A549 (cell line): ENCODE measurements at places on chromosomes 7 and 10.

DNA sequence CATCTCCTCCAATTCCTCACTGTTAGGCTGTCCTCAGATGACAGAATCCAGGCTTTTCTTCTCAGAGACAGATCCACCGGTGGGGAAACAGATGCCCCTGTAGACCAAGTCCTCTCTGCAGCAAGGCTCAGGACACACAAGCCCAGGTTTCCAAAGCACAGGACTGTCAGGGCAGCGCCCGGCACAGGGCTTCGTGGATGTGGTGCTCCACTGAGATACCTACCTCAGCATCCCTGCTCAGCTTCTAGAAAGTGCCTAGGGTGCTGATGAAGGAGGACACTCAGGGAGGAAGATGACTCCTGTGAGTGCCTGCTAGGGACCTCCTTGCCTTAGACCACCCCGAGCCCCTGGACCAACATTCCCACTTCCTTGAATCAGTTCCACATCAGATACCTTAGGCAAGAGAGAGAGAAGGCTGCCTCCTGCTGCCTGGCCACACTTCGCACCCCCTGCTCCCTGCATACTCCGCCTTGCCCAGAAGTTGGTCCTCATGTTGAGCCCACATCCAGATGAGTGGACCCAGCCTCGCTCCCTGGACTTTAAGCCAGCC, 8.9 kb upstream of the RBP3 start:
- DNase-seq, result no peak

DNA sequence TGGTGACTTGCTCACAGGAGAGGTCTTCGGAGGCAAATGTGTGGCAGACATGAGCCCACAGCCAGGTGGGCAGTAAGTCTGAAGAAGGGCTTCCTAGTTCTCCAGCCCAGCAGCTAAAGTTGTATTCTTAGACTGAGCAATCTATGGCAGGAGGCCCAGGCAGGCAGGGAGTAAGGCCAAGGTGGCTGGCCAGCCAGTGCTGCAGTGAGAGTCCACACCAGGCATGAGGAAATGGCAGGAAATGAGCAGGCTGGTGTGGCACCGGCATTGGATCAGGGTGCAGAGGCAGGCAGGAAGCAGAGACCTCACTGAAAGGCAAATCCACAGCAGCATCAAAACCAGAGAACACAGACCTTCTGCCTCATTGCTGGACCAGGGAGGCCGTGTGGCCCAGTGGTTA, 84.6 kb upstream of the PDE1C start:
- no peak for DNase-seq

GRCh38 chr7:4202954-4203353, 479.1 kb upstream of the FOXK1 start:
- no peak for DNase-seq

GRCh38 chr10:131852176-131852822, 48.5 kb upstream of the PPP2R2D start:
- no peak for DNase-seq

- no peak for DNase-seq
Observed at GRCh38 chr10:114685456-114685855, 27.4 kb upstream of the ABLIM1 start.

DNA sequence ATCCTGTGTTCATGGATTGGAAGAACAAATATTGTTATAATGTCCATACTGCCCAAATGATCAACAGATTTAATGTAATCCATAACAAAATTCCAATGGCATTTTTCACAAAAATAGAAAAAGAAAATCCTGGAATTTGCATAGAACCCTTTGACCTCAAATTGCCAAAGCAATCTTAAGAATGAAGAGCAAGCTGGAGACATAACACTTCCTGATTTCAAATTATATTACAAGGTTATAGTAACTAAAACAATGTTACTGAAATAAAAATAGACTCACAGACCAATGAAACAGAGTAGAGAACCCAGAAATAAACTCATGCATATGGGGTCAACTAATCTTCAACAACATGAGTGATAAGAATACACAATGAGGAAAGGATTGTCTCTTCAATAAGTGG, 302.5 kb downstream of the PHTF2 start:
- DNase-seq, result no peak

DNA sequence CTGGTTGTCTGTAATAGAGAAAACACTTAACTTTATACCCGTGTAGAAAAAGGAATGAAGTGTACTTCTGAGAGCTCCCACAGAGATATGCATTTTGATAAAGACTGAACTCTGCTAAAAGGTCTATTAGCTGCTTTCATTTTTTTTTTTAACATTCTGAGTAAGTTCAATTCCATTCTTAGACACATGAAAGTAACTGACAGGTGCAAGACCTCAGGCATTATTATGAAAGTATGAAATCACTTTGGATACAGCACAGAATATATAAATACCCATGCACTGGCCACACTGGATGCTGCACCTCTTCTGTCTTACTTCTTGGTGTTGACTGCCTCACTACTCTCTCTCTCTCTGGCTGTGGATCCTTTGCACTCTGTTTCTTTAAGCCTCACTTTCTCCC, 46.2 kb downstream of the VWDE start:
- no peak for DNase-seq

DNA sequence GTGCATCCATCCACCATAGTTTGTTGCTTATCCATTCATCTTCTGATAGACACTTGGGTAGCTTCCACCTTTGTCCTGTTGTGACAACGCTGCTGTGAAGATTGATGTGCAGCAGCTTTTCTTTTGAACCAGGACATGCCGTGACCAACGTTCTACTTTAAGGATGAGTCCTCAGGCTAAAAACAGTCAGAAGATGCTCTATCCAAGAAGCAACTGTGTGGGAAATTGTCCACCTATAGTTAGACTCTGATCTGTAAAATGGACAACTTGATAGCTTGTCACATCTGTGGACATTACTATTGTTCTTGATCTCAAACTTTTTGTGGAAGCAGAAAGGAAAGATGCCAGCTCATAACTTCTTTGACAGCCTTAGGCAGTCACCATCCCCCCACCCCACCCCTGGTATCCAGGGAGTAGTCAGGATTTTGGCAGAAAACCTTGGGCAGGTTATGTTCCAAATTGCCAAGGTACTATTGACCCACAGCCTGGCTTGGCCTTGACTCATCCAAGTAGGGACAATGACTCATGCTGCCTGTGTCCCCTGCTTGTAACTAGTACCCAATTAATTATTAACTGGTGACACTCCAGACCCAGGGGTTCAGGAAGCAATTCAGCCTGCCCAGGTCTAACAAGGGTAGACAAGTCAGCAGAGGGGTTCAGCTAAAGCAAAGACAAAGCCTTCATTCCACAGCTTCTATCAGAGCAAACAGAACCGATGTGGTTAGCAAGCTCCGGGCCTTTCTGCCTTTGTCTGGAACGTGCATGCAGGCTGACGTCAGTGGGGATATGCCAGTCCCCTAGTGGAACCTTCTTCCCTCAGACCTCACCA, 99.6 kb upstream of the ANLN start:
- DNase-seq, result peak; percentile 94

GRCh38 chr10:29434111-29434510, 145.2 kb downstream of the LYZL1 start:
- DNase-seq, result no peak

GRCh38 chr10:13865758-13866491, 279.2 kb downstream of the PRPF18 start:
- DNase-seq, result peak; percentile 76

GRCh38 chr7:48933549-48934085, 9.3 kb downstream of the CDC14C start:
- no peak for DNase-seq

GRCh38 chr7:32957326-32958045, at the start of gene FKBP9:
Gene FKBP9 (plus strand): TSS chr7:32957440. CDS start chr7:32957574, 134 bp downstream.
- DNase-seq, result peak; percentile 96

DNA sequence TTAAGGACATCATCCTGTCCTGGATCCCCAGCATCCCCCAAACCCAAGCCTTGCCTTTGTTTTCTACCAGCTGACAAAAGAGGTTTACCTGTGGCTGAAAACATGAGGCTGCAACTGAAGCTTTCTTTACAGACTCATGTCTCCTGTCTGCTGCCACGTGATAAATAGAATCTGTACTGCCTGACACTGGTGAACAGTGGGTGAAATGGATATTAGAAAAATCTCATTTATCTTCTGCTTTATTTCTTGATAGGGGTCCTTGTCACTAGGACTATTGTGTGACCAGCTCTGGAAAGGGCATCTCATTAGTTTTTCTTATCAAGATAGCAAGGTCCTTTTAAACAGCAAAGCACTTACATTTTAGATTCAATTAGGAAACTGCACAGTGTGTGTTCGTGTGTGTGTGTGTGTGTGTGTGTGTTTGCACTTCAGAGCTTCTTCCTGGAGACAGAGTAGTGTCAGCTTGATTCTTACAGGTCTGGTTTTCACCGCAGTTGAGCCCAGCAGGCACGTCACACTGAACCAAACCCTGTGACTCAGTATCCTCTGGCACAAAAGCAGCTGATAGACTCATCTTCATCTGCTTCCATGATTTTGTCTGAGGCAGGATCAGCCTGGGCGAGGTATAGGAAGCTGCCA, 373.5 kb upstream of the CELF2 start:
- no peak for DNase-seq

DNA sequence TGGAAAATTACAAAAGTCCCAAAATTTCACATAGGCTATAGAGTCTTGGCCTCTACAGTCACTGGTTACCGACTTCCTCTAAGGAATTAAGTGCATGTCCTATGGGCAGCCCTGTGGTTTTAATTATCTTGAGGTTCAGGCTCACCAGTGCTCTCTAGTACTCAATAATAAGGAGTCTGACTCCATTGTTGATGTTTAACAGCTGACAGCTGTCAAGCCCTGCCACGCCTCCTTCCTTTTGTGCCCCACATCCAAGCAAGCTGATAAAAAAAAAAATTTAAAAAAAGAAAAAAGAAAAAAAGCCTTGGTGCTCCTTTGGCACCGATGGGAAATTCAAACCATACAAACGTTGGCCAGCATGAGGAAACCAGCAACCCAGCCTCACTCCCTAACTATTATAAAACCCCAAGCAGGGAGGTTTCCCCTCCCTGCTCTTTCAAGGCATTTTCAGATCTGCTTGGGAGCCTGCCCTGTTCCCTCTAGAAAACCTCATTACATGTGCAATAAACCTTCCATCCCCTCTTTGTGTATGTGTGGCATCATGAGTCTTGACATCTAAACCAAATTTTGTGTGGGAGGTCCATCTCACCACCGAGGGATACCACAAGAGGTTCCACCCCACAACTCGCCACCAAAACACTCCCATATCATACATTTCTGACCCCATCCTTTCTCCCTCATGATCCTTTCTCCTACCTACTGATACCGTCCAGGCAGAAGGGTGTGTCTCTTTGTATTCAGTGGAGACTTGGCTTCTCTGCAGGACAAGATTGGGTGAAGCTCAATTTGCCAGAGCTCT, 70.9 kb upstream of the CCDC71L start:
- no peak for DNase-seq

- DNase-seq, result no peak
Observed at GRCh38 chr7:16921644-16922257, 40.0 kb upstream of the AGR3 start.

GRCh38 chr7:23685731-23686130, 5.7 kb downstream of the FAM221A start:
- no peak for DNase-seq

DNA sequence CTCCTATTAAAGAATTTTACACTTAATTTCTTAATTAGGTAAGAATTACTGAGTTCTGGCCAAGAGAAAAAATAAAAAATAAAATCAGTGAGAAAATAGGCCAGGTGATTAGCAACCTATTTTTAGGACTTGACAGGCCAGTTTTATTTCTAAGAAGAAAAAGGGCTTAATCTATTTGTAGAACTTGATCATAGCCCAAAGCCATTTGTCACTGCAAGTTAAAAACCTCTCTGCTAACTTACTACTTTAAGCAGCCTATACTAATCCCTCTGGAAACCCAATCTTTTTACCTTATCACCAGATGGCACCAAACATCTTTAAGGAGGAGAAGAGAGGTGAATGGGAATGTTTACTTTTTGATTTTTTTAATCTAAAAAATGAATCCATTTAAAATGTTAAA, 222.1 kb upstream of the RHOBTB1 start:
- no peak for DNase-seq

DNA sequence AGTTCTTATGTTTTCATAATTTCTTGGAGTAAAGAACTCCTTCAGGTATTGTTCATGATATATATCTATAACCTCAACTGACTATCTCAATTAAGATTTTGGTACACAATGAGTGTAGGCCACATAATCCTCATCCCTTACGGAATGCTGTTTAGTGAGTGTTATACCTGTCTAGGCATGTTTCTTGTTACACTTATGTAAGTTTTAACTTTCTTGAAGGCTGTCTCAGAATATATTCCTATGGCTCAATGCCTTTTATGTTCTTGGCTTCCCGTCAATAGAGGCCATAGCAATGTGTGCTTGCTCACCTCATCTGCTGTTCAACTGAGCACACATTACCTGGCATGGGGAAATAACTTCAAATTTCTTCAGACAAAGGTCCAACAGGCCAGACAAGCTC, 185.1 kb downstream of the CTTNBP2 start:
- no peak for DNase-seq

DNA sequence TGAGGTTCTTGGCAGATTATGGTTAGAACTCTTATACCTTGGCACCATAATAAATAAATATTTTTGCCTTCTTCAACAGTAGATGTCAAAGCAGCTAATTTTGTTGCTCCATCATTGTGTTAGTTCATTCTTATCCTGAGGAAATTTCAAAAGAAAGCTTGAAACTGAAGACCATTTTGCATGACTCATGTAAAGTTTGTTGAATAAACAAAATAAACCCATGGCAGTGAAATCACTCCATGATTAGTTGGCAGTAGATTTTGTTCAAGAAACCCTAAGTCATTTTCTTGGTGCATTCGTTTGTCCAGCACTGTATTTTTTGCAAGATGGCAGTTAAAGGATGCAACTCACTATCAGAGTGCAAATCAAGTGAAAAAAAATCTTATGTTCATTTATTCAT, 91.6 kb downstream of the HECW1 start:
- DNase-seq, result peak; percentile 13

DNA sequence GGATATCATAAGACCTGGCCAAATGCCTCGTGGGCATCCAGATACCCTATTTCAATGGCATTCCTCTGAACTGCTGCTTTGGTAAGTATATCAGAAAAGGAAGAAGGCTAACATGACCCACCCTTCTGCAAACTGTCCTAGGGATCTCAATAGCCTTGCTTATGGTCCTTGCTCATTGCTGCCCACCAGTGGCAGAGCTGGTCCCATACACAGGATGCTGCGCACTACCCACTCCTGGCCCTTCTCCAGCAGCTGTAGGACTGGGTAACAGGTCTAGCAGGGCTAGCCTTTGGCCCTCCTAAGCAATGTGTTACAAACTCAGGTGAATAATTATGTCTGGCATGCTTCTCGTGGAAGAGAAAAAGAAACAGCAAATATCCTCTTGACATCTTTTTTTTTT, 72.5 kb downstream of the C10orf90 start:
- peak; percentile 49 for DNase-seq

GRCh38 chr7:24701261-24702235, 55.7 kb downstream of the GSDME start:
- no peak for DNase-seq

DNA sequence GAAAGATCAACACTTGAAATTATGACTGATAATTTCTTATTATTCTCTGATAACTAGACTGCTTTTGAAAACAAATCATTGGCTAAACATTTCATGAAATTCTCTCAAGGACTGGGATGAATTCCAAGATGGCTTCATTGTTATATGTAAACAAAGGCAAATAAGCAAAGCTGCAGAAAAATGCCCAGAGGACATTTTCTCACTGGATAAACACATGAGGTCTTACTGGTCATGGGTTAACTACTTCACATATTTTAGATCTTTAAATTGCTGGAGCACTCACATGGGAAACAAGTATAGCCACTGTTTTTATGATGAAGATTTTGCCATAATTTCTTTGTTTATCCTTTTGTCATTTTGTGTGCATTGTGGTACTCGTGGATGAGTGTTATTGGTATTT, 239.1 kb downstream of the PHF14 start:
- peak; percentile 21 for DNase-seq

GRCh38 chr7:26195867-26196657, 4.5 kb downstream of the HNRNPA2B1 start:
- no peak for DNase-seq
